ENCODE measurements at places on chromosomes 11 and 22.

GRCh38 chr22:17264321-17265052 lies 45.3 kb upstream of the ADA2 start:
- DNase-seq: no peak

- no peak for DNase-seq
These were observed 27.8 kb downstream of the MYH9 start for GRCh38 chr22:36360011-36360410.

GRCh38 chr11:16613512-16614381 lies 124.7 kb upstream of the C11orf58 start:
- peak; percentile 90 for DNase-seq

- DNase-seq: no peak
These were observed 44.5 kb downstream of the NECTIN1 start for GRCh38 chr11:119684361-119685110.

GRCh38 chr11:13101644-13102512 lies 92.8 kb downstream of the RASSF10 start:
- no peak for DNase-seq

DNA sequence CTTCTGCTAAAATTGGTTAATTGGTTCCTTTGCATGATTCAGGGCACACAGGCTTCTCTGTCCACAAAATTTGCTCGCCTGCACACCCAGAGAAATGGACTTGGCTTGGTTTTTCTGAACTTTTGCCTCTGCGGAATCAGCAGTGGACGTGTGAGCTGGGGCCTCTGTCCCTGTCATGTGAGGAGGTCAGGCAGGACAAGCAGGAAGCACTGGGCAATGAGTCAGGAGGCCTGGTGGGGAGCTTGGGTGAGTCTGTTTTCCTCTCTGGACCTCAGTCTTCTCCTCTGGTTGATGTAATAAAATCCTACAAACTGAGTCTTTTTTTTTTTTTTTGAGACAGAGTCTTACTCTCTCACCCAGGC lies 10.4 kb upstream of the CELSR1 start:
- peak; percentile 50 for DNase-seq

- peak; percentile 66 for DNase-seq
These were observed 30.4 kb downstream of the PAAF1 start for GRCh38 chr11:73907191-73907590.

GRCh38 chr11:2258501-2259465 lies 11.6 kb downstream of the ASCL2 start:
- peak; percentile 8 for DNase-seq

DNA sequence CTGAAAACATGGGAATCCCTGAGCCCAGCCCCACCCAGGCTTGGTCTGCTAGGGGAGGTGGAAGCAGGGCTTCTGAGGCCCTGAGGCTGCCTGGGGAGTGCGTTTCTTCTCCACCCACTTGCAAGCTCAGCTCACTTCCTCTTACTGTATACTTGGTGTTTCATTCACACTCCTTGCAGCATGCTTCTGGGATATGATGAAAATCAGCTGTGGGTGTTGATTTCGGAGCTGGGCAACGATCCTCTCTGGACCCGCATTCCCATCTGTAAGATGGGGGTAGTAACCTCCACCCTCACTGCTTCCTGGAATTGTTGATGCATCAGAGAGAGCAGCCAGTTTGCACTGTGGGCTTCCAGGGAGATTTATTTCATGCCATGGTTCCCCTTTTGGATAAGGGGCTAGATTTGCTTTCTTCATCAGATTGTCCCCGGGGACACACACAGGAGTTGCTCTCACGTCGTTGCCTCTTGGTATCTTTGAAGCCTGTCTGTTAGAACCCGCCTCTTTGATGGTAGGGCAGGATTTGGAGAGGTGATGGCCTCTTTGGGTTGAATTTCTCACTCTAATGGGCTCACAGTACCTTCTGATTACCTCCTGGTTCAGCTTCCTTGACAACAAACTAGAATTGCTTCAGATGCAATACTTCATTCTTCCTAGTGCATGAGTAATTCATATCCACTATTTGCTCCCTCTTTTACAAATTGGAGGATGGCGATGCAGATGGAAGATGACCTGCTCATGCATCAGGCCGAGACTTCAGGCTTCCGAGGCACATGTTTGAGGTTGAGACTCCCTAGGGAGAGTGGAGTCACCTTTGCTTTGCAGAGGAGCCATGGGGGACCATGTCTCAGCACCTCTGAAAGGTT lies 40.4 kb downstream of the BCR start:
- DNase-seq: peak; percentile 79

GRCh38 chr11:59141673-59142460 lies 789 bp upstream of the FAM111A start:
- DNase-seq: no peak

DNA sequence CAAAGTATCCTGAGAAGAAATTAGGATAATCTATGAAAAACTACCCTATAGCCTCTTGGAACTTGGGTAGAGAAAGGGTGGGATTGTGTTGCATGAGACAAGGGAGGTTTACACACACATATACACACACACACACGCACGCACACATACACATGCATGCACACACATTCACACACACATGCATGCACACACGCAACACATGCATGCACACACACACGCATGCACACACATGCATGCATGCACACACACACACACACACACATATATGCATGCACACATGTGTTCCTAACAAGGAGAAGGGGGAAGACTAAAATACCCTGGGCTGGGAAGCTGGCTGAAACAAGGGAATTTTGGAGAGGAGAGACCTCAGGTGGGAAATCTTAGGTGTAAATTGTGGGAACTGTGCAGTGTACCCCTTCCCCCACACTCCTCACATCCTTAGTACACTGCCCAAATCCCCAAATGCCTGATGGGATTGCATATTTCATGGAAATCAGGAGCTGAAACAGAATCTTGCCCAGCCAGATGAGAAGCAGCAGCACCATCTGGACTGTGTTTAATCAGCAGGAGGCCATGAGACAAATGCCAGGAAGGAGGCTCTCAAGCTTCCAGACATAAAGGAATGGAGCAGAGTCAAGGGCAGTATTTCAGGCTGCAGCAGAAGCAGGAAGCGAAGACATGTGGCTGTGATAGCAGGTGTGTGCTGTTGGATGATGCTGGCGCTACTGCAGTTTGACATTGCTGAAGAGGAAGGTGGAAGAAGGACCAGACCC lies 14.6 kb upstream of the POLD3 start:
- no peak for DNase-seq

- no peak for DNase-seq
These were observed 34.7 kb downstream of the DDIAS start for GRCh38 chr11:82936261-82936660.

DNA sequence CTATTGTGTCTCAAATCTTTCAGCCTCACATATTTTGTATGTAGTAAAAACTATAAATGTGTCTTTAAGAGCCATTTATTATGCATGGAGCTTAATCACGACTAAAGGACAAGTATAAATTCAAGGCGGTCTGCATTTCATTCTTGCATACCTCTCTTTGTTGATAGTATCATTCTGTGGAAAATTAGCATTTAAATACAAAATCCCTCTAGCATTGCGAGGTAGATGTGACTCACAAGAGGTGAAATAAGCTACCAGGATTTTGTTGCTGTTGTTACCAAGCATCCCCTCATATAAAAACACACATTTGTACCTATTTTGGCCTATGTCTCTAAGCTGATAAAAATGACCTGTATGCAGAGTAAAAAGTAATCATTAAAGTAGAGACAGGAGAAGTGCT lies 537.4 kb upstream of the LUZP2 start:
- DNase-seq: no peak

DNA sequence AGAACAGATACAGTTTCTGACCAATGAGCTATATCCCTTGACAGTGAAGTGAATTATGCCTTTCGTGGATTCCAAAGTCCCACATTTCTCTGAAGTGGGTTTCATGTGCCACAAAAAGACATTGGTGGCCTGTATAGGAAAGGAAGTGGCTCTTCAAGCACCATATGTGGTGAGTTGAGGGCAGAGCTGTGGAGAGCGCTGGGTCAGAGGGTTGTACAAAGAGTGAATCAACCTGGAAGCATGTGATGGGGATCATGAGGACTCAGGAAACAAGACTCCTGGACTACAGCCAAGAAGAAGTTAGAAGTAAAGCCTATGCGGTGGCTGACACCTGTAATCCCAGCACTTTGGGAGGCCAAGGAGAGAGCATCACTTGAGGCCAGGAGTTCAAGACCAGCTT lies 579 bp upstream of the SLC5A4 start:
- DNase-seq: no peak

DNA sequence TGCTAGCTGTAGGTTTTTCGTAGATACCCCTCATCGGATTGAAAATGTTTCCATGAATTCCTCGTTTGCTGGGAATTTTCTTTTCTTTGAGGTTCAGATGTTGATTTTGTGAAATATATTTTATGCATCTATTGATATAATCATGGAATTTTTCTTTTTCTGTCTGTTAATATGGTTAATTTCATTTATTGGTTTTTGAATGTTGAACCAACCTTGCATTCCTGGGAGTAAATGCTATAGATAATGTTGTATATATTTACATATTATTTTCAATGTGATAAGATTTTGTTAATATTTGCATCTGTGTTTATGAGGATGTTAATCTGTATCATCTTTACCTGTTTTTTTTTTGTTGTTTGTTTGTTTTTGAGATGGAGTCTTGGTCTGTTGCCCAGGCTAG lies 10.6 kb upstream of the NDUFA6 start:
- no peak for DNase-seq

- no peak for DNase-seq
These were observed 38.2 kb upstream of the OR5AK2 start for GRCh38 chr11:56950510-56950909.

DNA sequence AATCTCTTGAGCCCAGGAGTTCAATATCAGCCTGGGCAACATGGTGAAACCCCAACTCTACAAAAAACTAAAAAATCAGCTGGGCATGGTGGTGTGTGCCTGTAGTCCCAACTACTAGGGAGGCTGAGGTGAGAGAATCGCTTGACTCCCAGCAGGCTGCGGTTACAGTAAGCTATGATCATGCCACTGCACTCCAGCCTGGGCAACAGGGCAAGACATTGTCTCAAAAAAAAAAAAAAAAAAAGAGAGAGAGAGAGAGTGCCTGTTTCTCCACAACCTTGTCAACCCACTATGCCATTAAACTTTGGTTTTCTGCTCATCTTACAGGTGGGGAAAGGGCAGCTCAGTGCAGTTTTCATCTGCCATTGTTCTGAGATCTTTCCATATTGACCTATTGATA lies 5.1 kb downstream of the FOLR3 start:
- DNase-seq: no peak

GRCh38 chr22:48695251-48695650 lies 1132.4 kb downstream of the BRD1 start:
- DNase-seq: no peak

Measured in trophoblast cell (in vitro differentiated cells and primary cell).